Stimulated activated CD4-positive, alpha-beta T cell treated with anti-CD3 and anti-CD28 coated beads, Interleukin-4, amount 100 ng/mL, for 1 hour (primary cell): ENCODE measurements at places on chromosomes 12 and 14.

DNA sequence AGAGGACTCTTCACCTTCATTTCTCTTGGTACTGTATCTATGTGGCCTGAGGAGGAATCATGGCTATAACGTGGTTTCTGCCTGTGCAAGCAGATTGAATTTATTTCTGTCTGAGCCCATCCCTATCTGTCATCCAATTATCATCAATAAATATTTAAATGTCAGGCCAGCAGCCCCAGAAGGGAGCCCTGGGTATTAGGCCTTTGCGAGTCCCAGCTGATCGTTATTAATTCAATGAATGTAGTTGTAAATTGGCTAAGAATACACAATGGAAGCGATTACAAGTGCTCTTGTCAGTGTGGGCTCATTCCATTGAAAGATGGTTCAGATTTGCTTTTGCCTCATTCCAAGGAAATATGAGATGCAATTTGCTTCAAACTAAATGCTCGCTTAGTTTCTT lies 142.0 kb downstream of the KTN1 start:
- no peak for DNase-seq

- no peak for DNase-seq
These were observed 22.1 kb upstream of the EIF4B start for GRCh38 chr12:52984136-52984535.

- no peak for DNase-seq
These were observed 272.8 kb upstream of the DAAM1 start for GRCh38 chr14:58915646-58916045.

- DNase-seq, result no peak
These were observed 129.0 kb upstream of the MED13L start for GRCh38 chr12:116406529-116406928.

GRCh38 chr12:267581-268482 lies 5.2 kb upstream of the SLC6A13 start:
- no peak for DNase-seq
